ENCODE measurements at places on chromosomes 2 and 18.
A peak's percentile ranks its signal among the peaks of the same experiment; 100 is the strongest.

GRCh38 chr2:2687745-2688144 lies 356.7 kb upstream of the MYT1L start:
- DNase-seq = no peak

DNA sequence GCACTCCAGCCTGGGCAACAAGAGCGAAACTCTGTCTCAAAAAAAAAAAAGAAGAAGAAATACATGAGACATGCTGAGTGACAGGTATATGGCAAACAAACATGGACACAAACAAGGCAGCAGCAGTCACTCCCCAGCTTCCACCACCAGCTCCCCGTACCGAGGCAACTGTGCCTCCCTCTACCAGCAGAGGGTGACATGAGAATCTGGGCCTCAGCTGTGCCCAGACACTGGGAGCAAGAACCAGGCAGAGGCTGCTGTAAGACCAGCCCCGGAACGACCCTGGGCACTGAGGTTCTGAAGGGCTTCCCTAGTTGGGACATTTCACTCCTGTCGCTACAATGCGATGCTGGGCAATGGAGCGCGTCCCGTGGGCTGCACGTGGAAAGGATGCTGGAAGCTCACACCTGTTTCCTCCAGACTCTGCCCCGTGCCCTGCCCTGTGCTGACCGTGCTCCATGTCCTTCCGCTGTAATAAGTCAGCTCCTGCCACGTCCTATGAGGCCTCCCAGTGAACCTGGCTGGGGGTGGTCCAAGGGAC lies 37.1 kb downstream of the BOK start:
- no peak for DNase-seq

- no peak for DNase-seq
Observed at GRCh38 chr2:63660060-63660459, 71.3 kb downstream of the MDH1 start.

DNA sequence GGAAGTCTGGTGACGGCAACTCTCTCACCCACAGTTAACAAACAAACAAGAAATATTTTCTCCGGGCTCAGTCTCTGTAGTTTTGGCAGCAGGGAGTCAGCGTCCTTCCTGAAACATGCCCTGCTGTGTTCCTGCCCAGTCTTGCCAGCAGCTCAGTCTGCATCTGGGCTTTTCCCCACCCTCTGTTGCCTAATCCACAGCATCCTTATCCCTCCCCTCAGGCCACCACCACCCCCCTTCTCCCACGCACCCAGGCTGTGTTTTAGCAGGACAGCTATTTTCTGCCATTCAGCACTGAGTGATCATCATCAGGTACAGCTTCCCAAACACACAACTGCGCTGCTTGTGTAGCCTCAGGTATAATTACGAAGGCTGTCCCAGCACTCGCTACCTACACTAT lies 168.2 kb downstream of the DPP10 start:
- DNase-seq = no peak

- no peak for DNase-seq
Observed at GRCh38 chr2:180101846-180102245, 94.7 kb upstream of the CWC22 start.

- no peak for DNase-seq
Observed at GRCh38 chr2:222358876-222359275, 60.1 kb upstream of the PAX3 start.

DNA sequence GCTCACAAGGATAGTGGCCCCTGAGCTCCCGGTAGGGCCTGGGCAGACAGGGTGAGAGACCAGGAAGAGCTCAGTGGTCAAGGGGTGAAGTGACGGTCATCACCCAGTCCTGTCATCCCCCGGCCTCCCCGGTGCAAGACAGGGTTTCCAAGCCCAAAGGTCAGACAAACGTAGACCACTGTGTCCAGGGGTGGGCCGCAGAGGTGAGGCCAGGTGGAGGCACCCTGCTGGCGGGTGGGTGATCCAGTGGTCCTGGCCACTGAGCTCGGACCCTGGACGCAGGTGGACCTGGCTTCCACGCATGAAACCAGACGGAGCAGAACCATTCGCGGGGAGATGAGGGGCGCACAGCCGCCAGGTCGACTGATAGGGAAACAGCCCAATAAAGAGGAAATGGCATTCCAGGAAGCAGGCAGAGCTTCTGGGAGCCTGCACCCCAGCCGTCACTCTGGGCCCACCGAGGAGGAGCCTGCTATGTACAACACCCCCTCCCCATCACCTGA lies 14.4 kb upstream of the SNED1 start:
- no peak for DNase-seq

DNA sequence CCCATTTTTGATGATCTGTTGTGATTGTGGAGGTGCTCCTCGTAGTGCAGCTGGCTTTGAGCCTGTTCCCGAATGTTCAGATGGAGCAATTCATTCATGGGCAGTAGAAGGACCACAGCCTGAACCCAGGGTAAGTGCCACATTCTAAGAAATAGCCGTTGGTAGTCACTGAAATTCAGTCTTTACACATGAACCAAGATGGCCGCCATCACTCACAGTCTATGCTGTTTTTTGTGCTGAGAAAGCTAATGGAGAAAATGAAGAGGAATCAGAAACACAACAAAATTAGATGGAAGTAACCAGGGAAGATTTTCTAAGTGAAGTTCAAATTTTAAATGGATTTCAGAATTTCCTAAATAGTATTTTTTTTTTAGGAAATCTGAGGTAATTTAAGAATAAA lies 25.5 kb downstream of the DSG1 start:
- DNase-seq = no peak

DNA sequence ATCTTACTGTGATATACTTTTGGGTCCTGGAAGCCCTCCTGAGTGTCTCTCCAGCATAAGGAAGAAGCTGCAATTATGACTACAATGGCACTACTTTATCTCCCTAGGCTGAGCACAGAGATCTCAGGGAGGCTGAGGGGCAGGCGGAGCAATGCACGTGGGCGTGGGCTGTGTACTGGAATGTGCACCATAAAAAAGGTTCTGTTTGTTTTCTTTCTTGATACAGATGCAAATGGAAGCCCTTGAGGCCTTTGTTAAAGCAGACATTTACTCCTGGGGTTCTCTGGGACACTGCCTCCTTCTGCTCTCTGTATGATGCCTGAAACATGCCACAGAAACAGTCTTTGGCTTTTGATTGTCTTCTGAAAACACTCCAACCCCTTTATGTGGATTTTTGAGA lies 79.1 kb upstream of the DLX2 start:
- no peak for DNase-seq

DNA sequence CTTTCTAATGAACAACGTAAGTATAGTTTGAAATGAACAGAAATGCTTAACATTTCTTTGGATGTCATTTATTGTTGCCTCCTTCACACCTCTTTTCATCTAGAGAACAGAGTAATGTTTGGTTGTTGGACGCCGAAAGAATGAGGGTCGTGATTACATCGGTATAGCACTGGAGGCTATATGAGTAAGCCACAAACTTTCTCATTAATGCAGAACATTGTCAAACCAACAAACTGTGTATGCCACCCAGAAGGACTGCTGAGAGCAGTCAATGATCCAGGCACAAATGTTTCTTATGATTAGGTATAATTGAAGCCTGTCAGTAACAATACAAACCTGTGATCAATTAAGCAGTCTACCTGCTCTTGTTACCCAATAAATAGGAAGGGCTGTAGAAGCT lies 1494.7 kb upstream of the NXPH2 start:
- no peak for DNase-seq

DNA sequence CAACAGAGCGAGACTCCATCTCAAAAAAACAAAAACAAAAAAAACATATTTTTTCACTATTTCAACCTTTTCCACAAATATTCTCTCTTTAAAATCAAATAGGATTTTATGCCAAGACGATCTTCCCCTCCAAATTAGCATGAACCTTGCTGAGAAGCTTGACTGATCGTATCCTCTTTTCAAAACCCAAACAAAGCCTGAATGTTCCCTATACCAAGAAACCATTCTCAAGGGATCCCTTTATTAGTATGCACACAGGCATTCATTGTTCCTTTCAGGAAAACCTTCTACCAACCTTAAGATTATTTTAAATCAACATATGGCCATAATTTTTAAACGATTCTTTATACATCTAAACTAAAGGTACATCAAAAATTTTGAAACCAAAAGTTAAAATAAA lies 6.3 kb downstream of the SPIRE1 start:
- no peak for DNase-seq

DNA sequence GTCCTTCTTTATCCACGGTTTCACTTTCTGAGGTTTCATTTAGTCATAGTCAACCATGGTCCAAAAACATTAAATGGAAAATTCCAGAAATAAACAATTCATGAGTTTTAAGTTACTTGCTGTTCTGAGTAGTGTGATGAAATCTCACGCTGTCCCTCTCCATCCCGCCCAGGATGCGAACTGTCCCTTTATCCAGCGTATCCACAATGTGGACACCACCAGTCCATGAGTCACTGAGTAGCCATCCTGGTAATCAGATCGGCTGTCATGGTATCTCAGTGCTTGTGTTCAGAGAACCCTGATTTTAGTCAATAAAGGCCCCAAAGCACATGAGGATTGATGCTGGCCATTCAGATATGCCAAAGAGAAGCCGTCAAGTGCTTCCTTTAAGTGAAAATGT lies 3.7 kb downstream of the SP140L start:
- no peak for DNase-seq

DNA sequence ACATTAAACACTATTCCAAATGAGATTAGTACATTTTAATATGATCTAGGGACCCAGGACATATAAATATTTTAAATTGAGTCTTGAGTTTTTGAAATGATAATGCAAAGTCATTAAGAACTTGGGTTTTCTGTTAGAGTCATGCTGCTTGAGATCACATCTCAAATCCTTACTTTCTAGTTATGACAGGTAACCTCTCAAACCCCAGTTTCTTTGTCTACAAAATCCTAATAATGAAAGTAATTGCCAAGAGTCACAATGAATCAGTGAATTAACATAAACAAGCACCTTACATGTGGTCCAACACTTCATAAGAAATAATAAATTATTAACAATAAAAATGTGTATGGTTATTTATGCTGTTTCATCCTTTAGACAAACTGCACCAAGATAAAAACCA lies 607.6 kb downstream of the LRP1B start:
- DNase-seq = no peak

DNA sequence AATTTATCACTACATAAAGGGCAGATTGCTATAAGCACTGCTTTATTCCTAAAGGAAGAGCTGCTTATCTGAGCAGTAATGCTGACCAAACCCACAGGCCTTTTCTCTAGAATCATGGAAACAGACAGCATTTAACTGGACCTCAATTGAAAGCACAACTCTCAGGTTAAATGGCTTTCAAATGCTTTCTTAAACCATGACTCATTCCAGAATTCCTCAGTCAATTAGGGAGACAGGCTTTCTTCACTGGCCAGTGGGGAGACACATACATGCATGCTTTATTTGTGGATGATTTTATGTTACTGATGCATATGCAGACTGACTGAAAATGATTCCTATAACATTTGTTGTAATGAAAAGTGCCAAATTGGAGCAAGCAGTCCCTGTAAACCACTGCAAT lies 114.6 kb downstream of the ACVR1 start:
- no peak for DNase-seq

GRCh38 chr2:8049851-8050571 lies 631.8 kb upstream of the ID2 start:
- no peak for DNase-seq

GRCh38 chr2:43569921-43570320 lies 25.9 kb downstream of the THADA start:
- DNase-seq = no peak

- DNase-seq = no peak
Observed at GRCh38 chr2:190214426-190215194, 105.0 kb downstream of the HIBCH start.

DNA sequence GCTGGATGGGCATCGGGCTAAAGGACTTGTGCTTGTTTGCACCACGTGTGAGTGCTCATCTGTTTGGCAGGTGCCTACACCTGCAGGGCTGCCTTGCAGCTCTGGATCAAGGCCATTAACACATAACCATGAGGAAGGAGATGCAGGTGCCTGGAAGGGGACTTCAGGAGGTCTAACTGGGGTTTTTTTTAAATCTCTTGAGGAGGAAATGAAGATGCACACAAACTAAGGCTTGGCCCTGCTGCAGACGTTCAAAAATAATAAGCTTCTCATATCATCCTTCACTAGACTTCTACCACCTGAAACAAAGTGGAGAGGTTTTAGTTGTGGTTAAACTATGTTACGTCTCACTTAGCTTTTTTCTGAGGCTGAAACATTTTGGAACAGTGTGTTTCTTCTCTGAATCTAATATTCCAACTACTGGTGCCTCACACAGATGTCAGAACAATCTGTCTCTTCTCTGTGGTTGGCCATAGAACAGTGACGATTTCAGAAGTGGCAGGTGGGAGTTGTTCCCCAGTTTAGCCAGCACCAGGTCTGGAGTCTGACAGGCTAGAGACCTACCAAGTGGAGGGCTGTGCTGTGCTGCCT lies 36.5 kb downstream of the BCL2L11 start:
- no peak for DNase-seq

DNA sequence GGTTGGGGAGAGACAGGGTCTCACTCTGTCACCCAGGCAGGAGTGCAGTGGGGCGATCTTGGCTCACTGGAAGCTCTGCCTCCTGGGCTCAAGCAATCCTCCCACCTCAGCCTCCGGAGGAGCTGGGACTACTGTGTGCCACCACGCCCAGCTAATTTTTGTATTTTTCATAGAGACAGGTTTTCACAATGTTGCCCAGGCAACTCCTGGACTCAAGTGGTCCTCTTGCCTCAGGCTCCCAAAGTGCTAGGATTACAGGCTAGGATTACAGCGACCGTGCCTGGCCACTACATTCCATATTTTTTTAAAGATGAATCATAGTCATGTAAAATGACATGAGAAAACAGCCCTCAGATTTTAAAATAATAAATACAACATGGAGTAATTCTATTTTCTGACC lies 32.3 kb downstream of the CWC22 start:
- DNase-seq = peak; percentile 64

GRCh38 chr18:43919551-43919950 lies 642.3 kb upstream of the SYT4 start:
- no peak for DNase-seq

DNA sequence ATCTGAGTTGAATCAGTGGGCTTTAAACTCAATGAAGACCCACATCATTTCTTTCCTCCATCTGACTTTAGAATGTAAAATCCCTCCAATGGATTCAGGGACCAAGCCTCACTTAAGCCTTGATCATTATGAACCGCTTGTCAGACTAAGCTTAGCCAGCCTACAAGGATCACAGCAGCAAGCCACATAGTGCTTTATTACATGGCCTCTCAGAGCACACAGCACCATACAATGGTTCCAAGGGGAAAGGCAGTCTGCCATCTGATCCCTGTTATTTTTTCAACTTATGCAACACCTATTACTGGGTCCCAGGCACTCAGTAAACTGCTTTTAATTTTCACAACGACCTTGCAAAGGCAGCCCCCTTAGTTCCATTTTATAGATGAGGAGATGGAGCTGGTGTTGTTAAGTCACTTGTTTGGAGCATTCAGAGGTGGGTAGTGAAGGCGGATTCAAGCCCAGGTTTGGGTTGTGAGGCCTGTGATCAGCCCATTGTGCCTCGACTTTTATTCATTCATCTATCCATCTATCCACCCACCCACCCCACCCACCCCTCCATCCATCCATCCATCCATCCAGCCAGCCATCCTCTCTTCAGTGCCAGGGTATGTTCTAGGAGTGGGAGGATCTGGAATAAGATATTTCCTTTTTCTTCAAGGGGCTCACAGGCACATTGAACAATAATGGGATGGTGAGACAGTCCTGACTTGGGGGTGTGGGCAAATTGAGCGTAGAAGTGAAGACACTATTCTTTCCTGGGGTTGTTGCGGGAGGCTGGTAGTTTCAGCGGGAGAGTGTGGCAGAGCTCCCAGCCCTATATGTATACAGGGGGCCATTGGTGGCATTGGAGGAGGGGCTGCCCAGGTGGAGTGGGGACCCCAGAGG lies 141.2 kb downstream of the MYCN start:
- no peak for DNase-seq

GRCh38 chr18:57150828-57151227 lies 3.9 kb downstream of the BOD1L2 start:
- no peak for DNase-seq

All from PC-9 (cell line).